HEK293T (cell line): ENCODE measurements at places on chromosomes 1 and 21.

DNA sequence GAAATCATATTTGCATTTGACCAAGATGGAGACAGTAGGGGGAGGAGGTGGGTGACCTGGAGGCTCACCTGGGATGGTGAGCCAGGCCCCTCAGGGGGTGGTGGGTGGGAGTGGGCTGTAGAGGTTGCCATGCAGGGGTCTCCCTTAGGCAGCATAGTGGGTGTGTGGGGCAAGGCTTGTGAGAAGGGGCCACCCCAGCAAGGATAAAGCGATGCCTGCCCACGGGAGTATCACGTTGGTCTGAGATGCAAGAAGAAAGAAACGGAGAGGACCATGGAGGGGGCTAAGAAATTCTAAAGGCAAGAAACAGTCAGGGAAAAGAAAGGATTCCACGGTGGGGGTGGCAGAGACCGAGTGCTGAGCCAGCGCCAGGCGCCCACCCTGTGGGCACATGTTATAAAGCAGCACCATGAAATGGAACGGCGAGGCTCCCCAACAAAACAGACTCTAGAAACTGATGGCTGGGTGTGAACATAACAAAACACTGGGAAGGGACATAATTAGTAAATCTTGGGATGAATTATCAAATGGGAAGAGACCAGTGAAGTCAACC, 11.7 kb upstream of the C2CD2 start:
- no peak for DNase-seq

GRCh38 chr1:151713044-151713443, 3.6 kb downstream of the CELF3 start:
- no peak for DNase-seq

- DNase-seq: no peak
These were observed 8.3 kb downstream of the NT5C1A start for GRCh38 chr1:39663559-39663958.

DNA sequence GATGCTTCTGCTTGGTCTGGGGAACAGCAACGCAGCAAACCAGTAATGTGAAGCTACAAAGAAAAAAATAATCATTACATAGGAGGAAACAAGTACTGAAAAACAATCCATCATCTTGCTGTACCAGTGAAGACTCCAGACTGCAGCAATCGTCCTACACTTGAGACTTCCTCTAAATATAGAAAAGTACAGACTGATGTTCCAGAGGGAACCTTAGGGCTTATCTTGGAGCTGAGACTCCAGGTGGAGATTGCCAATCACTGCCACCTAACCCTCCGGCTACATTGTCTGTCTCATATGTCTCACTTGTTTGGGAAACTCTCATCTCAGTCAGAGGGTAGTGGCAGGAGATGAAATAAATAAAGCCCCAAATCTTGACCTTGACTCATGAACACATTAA, 9.4 kb upstream of the UHMK1 start:
- DNase-seq: no peak

GRCh38 chr1:187384504-187384903, 555.8 kb downstream of the PLA2G4A start:
- no peak for DNase-seq
